ENCODE measurements at places on chromosomes 1 and 21. TPM values are rescaled to one million over a fixed set of nuclear protein-coding genes. Genes with fewer than 3 reads are reported as not detected.

The FTCD gene
- total RNA-seq: not detected

The KCNA2 gene
- 0.16 TPM for total RNA-seq

The TMPRSS15 gene
- not detected for total RNA-seq

The ZNF648 gene
- not detected for total RNA-seq

The LRRC7 gene
- total RNA-seq: not detected

The REG4 gene
- not detected for total RNA-seq

The NPR1 gene
- 9.4 TPM for total RNA-seq

The FCRL5 gene
- not detected for total RNA-seq

The LRRC38 gene
- not detected for total RNA-seq

The C1orf105 gene
- total RNA-seq: not detected

The VASH2 gene
- total RNA-seq: not detected

The SEC22B gene
- total RNA-seq: 46.2 TPM

The NOTCH2 gene
- total RNA-seq: 47.1 TPM

The TMOD4 gene
- not detected for total RNA-seq

The F13B gene
- not detected for total RNA-seq

The IRF6 gene
- 0.32 TPM for total RNA-seq

The HRNR gene
- not detected for total RNA-seq

The SUSD4 gene
- total RNA-seq: not detected

The NUDT4B gene
- 26.0 TPM for total RNA-seq

The CDC7 gene
- total RNA-seq: 9.2 TPM

The OR2G6 gene
- not detected for total RNA-seq

The HSD3B2 gene
- total RNA-seq: not detected

The GBP4 gene
- 0.81 TPM for total RNA-seq

The OR2M3 gene
- total RNA-seq: not detected

The ZNF697 gene
- total RNA-seq: 4.7 TPM

The GSTM3 gene
- 34.1 TPM for total RNA-seq

The ANXA9 gene
- total RNA-seq: not detected

The OR14K1 gene
- not detected for total RNA-seq

The DVL1 gene
- 43.1 TPM for total RNA-seq

The LCE1F gene
- not detected for total RNA-seq

The PRR9 gene
- total RNA-seq: not detected

The SYNC gene
- total RNA-seq: 31.2 TPM

The KRTAP7-1 gene
- total RNA-seq: not detected

The OPTC gene
- not detected for total RNA-seq

The NHLH1 gene
- total RNA-seq: not detected

The PCSK9 gene
- 7.5 TPM for total RNA-seq

The DIPK1A gene
- total RNA-seq: 10.3 TPM

The UMODL1 gene
- not detected for total RNA-seq

The NR1I3 gene
- total RNA-seq: not detected

The AK5 gene
- 38.5 TPM for total RNA-seq

The DPT gene
- total RNA-seq: 1.6 TPM

The SLC26A9 gene
- total RNA-seq: not detected

The CR1L gene
- not detected for total RNA-seq

The MSH4 gene
- total RNA-seq: under 0.01 TPM

The TRIM63 gene
- total RNA-seq: not detected

Measured in cardiac atrium fibroblast (primary cell).